ENCODE measurements at places on chromosomes 12 and 14.

DNA sequence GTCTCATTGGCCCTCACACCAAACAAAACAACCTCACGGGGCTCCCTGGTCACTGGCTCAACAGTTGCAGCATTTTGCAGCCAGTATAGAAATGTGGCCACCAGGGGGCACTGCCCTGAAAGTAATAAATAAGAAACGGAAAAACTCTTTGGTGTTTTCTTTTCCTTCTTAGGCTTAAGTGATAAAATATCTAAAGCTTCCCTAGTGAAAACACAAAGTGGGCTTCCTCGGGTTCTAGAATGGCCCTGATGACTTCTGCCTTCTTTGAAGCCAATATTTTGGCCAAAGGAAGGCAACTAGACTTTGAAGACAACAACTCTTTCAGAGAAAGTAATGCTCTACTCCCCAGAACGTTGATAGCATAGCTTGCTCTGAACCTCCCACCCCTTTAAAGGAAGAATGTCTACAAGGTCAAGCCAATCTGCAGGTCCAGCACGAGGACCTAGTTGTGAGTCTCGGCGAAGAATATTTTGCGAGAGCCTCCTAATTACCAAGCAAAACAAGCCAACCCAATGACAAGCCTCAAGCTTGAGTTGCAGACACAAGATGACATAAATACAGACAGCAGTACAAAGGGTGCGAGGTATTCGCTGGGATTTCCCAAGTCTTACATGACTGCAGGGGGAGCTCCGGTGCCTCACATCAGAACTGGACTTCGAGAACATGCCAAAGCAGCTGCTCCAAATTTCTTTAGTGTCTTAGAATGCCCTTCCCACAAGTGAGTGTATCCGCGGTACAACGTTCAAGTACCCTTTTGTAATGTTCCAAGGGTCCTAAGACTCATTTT is 2.6 kb downstream of the ITPK1 start:
- peak; percentile 88 for DNase-seq

- no peak for DNase-seq
Observed at GRCh38 chr14:100422556-100423316, 99.6 kb downstream of the SLC25A47 start.

DNA sequence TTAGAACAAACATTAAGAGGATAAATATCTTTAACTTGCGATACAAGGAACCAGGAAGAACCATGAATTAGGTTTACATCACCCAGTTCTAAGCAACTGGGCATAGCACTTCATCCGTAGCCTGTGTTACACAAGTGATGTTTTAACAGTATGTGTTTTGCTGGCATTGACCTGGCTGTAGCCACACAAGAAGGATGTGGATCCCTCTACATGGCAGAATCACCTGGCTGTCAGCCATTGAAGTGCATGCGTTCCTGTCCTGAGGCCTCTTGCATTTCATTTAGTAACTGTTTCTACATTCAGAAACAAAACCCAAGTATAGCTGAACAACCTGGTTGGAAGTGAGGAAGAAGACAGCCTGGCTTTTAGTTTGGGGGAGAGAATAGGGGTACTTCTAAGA is 72.2 kb downstream of the TGFB3 start:
- DNase-seq: no peak

DNA sequence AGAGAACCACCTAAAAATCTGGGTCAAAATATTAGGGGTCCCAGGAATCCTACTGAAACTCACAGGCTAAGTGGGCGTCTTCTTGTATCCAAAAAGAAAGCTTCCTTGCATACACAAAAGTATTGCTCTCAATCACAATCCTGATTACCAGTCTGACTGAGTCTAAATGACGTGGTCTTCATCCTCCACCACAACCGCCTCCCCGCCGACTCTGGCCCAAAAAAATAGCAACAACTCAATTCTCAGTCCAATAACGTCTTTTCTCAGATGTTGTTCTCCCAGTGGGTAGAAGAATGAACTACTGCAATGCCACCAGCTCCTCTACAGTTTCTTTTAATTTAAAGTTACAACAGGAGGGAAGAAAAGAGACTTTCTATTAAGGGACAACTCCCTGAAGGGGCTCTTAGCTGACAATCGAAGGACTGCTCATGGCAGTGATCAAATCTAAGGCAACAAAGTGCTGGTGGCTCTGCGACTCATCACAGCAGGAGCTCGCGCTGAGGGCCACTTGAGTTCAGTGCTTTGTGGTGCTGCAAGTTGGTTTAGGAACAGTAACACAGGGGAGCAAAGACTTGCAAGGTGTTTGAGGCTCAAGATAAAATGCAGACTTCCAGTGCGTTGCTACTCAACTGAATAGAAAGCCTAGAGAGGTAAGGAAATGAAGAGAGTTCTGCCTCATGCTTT is 394.1 kb downstream of the BCAT1 start:
- no peak for DNase-seq

DNA sequence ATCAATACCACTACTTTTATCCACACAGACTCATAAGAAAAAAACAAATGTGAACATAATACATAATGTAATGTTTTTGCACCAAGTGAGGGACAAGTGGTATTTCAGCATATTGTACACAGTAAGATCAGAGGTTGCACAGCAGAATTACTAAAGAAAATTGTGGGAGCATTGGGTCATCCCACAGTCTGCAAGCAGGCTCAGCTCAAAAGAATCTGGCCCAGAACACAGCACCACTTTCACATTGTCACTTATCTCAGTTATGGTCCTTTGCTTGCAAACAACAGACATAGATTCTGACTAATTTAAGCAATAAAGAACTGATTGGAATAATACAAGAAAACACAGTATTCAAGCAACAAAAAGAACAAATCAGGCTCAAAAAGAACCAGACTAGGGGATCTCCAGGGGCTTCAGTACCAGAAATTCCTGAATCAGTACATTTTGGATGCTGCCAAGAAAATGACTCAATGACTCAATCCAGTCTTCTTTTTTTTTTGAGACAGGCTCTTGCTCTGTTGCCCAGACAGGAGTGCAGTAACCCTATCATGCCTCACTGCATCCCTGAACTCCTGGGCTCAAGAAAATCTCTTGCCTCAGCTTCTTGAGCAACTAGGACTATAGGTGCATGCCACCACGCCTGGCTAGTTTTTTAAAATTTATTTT is 42.9 kb upstream of the EEA1 start:
- DNase-seq: no peak

- DNase-seq: no peak
Observed at GRCh38 chr14:75979071-75979571, 2.7 kb downstream of the TGFB3 start.

GRCh38 chr14:61498811-61499210 is 177.4 kb downstream of the PRKCH start:
- DNase-seq: no peak

DNA sequence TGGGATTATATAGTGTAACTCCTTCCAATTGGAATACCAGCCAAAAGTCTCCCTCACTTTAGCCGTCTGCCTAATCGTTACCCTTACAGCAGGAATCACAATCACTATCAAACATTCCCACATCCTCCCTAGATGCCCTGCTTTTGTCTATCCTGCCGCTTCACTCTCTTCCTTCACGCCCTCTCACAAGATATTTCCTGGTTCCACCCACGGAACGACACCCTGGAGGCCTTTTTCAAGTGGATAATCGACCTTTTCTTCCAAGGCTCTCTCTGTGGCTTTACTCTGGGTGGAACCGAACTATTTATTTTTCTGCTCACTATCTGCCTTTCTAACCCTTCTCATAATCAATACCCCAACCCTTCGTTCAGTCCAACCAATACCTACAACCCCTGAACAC is 58.9 kb downstream of the MOK start:
- DNase-seq: no peak

DNA sequence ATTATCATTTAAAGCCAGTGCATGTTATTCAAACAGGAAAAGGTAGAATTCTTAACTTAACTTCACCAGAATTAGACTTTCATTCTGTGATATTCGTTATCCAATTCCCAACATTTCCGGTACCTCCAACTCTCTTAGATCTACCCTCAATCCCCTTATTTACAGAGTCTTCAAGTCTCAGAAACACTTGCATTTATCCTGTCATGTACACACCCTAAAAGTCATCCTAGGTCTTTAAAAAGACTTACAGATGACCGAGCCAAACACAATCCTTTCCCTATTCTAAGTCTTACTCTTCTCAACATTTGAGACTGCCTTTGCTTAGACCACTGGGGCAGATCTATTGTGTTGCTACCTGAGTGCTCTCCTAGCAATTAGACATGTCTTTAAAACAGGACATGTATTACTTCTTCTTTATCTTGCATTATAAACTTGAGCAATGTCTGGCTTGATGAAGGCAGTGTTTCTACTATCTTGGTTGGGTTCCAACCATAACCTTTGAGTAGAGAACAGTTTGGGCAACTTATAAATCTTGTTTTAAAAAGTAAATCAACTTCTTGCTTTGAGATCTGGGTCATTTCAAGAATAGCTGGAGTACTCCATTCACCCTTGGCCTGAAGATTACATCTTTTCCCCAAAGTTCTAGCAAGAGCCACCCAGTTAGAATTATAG is 140.6 kb upstream of the PLEKHG7 start:
- DNase-seq: no peak

DNA sequence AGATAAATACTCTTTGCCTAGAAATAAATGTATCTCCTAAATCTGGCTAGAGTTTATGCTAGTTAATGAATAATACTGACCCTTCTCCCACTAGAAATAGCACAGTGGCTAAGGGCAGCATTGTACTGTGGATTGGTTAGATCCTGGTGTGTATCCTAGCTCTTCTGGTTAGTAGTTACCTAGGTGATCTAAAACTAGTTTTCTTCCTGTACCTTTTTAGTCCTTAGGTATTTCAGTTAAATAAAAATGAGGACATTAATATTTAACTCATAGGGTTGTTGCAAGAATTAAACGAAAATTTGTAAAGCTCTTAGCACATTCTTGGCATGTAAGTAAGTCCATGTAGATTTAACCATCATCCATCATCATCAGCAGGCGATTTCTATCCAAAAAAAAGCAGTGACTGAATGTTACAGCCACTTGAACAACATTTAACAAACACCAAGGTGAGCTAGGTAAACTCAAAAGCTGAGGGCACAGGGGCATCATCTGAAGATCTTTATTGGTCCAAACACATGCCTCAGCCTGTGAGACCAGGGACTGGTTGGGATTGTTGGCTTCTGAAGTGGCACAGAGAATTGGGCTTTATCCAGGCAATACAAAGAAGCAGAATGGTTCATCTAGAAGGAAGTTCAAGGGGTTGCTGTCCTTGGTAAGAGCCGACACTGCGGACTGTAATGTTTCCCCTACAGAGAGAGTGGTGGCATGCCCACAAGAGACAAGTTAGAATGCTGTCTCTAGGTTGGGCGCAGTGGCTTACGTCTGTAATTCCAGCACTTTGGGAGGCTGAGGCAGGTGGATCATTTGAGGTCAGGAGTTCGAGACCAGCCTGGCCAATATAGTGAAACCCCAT is 100.8 kb downstream of the GAS2L3 start:
- DNase-seq: no peak

DNA sequence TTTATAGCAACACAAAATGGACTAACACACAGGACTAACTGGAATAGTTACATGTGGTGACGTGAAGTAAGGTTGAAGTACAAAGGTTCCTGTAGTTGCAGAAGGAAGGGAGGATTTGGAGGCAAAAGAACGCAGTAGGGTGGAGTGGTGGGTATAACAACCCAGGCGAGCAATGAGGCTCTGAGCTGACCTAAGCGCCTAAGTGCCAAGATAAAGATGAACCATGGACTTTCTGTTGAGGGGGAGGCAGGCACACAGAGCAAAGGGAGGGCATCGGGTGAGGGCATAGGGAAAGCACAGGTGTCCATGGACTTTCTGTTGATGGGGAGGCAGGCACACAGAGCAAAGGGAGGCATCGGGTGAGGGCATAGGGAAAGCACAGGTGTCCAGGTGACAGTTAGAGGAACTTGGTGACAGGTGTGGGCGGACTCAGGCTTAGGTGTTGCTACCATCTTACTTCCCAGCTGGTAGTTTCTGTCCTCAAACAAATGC is 15.2 kb downstream of the SCNN1A start:
- DNase-seq: no peak

- no peak for DNase-seq
Observed at GRCh38 chr12:83136411-83136810, 449.7 kb downstream of the TMTC2 start.

- no peak for DNase-seq
Observed at GRCh38 chr14:54344445-54344844, 52.4 kb upstream of the CDKN3 start.

DNA sequence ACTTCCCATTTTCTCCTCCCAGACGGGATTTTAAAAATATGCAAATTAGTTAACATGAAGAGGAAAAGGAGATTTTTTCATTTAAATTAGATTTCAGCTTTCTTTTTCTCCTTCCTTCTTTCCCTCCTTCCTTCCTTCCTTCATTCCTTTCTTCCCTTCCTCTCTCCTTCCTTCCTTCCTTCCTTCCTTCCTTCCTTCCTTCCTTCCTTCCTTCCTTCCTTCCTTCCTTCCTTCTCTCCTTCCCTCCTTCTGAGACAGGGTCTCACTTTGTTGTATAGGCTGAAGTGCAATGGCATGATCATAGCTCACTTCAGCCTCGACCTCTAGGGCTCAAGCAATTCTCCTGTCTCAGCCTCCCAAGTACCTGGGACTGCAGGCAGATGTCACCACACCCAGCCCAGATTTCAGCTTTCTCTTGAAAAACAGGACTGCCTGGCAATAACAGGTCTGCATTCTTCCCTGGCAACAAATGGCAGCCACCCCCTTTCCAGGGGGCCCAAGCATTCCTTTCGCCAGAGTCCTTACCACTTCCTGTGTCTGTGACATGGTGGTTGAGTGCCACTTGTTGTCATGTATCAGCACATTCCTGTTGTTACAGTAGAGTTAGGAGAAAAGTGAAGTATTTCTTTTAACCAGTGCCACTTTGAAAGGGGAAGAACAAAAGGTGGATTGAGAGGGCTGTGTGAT is 119.1 kb downstream of the PTPN11 start:
- DNase-seq: no peak

DNA sequence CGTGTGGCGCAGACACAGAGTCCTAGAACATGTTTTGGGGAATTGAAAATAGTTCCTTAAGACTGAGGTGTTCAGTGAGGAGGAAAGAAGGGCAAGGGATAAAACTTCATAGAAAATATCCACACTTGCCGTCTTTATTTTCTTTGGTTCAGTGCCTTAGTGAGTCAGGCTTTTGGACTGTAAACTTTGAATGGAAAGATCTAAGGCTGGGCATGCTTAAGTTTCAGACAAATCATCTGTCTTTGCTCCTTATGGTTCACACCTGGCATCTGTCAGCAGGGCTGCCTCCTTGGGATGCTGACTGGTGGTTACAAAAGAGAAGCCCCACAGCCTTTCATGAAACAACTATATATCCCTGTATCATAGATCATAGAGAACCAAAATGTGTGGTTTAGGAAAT is 136.3 kb upstream of the PRICKLE1 start:
- no peak for DNase-seq

DNA sequence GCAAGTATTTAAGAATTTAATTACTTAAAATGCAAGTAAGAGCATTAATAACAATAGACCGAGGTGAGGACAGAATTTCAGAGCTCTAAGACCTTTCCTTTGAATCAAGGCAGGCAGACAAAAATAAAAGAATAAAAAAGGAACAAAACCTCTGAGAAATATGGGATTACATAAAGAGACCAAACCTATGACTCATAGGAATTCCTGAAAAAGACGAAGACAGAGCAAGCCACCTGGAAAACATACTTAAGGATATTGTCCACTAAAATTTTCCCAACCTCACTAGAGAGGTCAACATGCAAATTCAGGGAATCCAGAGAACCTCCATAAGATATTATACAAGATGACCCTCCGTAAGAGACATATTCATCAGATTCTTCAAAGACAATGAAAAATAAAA is 325.1 kb downstream of the AEBP2 start:
- no peak for DNase-seq

GRCh38 chr12:40207551-40207950 is 17.2 kb upstream of the LRRK2 start:
- no peak for DNase-seq

GRCh38 chr12:89706986-89707702 is 1.5 kb downstream of the ATP2B1 start:
- DNase-seq: no peak
